MG63 (cell line): ENCODE measurements at places on chromosomes 3 and 15. TPM values are rescaled to one million over a fixed set of nuclear protein-coding genes. Genes with fewer than 3 reads are reported as not detected.

DNA sequence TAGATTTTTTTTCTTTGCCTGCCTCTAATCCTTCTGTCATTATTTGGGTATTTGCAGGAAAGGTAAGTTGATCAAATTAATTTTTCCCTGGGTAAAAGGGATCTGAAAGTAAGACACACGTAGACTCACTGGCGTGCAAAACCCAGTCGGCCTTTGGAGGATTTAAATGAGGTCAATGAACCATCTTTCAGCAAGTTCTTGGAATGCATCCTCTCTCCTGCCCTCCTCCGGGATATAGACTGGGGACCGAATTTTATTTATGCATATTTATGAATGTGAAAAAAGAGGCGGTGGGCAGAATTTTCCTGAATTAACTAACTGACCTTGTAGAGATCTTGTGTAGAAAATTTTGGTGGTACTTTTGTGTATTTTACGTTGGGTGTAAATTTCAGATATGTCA, 2.2 kb downstream of the CADM2 start:
- DNase-seq: no peak

- no peak for DNase-seq
Measured at GRCh38 chr3:185561958-185562357, 9.6 kb upstream of the LIPH start.

Gene SLC24A5
- total RNA-seq: not detected in 2 replicates

DNA sequence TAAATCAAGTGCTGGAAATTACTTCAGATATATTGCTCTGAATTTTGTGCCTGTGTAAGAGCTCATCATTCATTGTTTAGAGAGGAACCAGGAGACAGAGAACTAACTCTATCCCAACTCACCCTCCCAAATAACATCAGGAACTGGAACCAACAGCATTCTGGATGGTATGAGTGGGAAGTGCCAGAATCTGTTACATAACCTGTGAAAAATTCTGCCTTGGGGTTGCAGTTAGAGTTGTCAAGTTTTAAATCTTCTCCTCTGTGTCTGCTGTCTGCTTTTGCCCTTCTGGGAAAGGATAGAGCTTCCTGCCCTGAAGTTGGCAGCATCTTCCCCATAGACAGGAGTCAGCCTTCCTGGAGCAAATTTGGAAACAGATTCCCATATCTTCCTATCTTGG, 41.2 kb downstream of the TIMP4 start:
- no peak for DNase-seq

Gene CPB1
- total RNA-seq: not detected in 2 replicates

Gene IVD
- total RNA-seq: 25.6 and 43.7 TPM in 2 replicates

Gene RNF13
- 56.9 and 72.6 TPM in 2 replicates for total RNA-seq

DNA sequence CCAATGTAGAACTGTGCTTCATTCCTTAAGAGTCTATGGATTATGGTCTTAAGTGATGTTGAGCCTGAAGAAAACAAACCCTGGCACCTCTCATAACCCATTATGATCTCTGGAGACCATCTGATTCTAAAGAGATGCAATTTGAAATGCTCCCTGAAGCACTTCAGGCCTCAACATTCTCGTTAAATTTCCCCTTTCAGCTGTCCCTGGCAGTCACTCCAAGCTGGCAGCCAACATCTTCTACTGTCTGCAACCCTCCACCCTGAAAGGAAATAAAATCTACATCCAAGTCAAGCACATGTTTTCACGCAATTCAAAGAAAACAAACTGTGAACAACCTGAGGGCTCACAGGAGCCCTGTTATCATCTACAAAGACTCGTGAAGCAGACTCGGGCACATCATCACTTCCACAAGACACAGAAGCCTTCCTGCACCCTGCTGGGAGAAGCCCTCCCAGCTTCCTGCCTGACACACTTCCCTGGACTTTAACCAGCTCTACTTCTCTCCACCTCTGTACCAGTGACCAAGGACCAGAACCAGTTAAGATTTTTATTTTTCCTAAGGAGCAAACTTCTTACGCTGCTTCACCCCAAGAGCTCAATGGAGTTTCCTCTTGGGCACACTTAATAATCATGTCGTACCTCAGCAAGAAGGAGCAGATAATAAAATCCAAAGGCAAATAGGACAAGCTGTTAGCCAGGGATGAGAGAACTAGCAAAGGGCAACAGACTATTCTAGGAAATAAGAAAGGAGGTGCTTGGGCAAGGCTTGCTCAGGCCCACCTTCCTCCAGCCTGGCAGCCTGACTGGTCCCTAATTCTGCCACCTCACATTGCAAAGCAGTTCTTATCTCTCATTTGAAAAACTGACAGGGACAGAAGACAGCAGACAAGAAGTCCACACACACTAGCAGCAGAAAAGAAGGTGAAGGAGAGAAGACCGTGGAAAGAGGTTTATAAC, 67.1 kb downstream of the MAGI1 start:
- DNase-seq: no peak

- DNase-seq: no peak
Measured at GRCh38 chr3:173513123-173513522, 115.6 kb downstream of the NLGN1 start.

Gene LSMEM2
- not detected in 2 replicates for total RNA-seq
